ENCODE measurements at places on chromosomes 1 and 21. TPM values are rescaled to one million over a fixed set of nuclear protein-coding genes. Genes with fewer than 3 reads are reported as not detected.
A peak's percentile ranks its signal among the peaks of the same experiment; 100 is the strongest.

Gene SMPDL3B
- 1.9 TPM for total RNA-seq

DNA sequence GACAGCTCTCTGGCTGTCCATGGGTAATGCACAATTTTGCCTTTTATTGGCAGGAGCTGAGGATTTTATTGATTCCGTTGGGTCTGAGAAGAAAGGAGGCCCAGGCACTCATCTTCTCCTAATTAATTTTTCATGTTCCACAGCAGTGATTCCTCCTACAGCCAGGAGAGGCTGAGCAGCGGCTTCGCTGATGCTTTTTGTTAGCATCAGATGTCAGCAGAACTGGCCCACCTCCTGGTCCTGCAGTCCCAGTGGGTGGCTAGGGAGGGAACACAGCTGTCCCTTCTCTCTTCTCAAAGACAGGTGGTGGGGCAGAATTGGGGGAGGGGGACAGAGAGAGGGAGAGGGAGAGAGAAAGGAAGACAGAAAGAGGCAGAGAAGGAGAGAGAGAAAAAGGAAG lies 5.7 kb downstream of the MT1HL1 start:
- DNase-seq: no peak

DNA sequence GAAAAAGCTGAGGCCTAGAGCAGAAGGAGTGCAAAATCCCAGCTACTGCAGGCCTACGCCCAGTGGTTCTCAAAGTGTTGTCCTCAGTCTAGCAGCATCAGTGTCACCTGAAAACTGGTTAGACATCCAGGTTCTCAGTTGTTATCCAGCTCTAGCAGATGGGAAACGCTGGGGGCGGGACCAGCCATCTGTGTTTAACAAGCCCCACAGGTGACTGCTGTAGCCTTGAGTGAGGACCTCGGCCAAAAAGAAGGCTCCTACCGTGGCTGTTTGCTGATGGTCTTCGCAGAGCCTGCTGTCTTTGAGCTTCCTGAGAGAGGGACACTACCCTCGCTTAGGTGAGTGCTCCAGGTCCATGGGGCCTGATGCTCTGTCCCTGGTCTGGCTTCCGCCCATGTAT lies 69.7 kb downstream of the LRRN2 start:
- no peak for DNase-seq

DNA sequence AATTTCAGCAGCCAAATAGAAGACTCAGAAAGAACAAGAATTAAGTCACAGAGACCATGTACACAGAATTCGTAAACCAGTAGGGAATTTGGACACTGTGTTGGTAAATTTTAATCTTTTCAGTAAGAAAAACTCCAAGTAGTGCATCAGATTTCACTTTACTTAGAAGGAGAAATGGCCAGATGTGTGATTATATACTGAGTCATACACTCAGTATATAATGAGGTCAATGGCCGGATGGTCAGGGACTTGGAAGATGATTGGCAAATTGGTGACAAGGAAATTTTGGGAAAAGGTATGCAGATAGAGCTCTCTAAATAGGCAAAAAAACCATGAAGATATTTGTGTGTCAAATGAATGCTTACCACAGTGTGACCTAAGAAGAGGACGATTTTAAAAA lies 399.8 kb upstream of the LRRC7 start:
- no peak for DNase-seq

DNA sequence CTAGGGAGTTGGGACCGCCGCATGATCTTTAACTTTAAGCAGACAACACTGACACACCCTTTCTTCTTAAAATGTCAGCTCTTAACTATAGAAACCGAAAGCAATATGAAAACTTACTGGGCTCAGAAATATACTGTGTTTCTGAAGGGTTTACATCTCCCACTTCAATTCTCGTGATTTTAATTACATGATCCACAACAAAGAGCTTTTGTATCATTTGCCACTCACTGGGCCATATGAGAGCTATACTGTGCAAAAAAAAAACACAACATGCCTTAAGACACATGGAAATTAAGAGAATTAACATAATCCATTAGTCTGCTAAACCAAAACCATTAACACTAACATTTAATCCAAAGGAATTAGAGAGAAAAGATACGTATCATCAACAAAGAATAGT lies 35.0 kb upstream of the RAP1GAP start:
- DNase-seq: no peak

GRCh38 chr1:88021529-88021928 lies 662.5 kb upstream of the PKN2 start:
- no peak for DNase-seq

DNA sequence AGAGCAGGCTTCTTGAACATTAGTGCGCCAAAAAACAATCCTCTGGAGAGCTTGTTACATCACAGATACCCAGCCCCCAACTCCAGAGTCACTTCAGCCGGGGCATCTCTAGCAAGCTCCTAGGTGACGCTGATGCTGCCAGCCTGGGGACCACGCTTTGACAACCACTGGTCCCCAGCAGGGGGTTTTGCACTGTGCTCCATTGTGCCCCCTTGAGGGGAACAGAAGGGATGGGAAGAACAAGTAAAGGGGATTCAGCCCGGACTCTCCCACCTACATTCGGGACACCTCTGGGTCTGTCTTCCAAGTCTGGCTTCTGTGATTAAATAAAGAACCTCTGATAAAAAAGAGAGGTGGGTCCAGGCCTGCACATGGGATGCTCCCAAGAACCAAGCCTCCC lies 60.4 kb downstream of the ATP5PO start:
- DNase-seq: no peak

Gene LCA5L
- not detected for total RNA-seq

DNA sequence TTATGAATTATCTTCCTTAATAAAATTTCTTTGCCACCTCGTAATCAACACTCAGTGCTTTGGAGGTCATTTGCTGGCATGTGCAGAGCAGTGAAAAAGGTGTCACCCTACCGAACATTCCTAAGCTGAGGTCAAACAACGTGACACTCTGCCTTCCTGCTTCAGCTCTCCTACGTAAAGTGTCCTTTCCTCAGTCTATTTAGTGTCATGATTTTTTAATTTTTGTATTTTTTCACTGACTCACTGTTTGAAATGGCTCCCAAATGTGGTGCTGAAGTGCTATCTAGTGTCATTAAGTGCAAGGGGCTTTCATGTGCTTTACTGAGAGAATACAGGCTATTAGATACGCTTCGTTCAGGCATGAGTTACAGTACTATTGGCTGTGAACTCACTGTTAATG lies 37.0 kb upstream of the ITPKB start:
- DNase-seq: no peak

GRCh38 chr1:244409701-244410100 lies 42.0 kb downstream of the ADSS2 start:
- DNase-seq: peak; percentile 55

GRCh38 chr1:203564024-203564423 lies 62.6 kb upstream of the ATP2B4 start:
- DNase-seq: no peak

Gene ERICH3
- total RNA-seq: not detected

DNA sequence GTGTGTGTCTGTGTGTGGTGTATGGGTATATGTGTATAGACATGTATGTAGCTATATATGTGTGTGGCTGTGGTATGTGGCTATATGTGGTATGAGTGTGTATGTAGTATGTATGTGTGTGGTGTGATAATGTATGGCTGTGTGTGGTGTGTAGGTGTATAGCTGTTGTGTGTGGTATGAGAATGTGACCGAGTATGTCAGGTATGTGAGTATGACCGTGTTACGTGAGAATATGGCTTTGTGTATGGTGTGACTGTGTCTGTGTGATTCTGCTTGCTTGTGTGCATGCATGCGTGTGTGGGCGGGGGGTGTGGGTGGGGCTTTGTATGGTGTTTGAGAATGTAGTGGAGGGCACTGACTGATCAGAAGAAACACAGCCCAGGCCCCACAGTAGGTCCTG lies 3.5 kb downstream of the ZNF691 start:
- no peak for DNase-seq

Gene TMCC2
- total RNA-seq: 2.4 TPM

- no peak for DNase-seq
These were observed 1337.8 kb downstream of the AMY1C start for GRCh38 chr1:105087506-105087905.

Gene PIK3R3
- 27.0 TPM for total RNA-seq

Gene PIGR
- total RNA-seq: 4.7 TPM

Gene SELENBP1
- total RNA-seq: 0.41 TPM

DNA sequence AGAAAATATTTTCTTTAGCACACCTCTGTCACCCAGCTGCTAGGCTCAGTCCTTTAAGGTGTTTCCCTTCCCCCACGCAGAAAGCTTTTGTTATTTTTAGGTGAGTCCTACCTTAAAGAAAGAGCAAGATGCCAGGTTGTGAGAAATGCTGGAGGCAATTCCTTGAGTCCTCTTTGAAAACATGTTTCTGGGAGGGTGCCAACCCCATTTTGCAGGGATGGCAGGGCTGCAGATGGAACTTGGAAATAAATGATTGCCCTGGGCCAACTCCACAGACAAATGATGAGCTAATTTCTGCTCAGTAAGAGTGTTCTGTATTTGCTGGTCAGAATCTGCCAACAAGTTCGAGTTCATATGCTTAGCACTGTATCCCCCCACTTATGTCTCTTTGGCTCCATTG lies 119.2 kb upstream of the RAB3GAP2 start:
- no peak for DNase-seq

GRCh38 chr1:62882201-62883104 lies 98.5 kb downstream of the ATG4C start:
- no peak for DNase-seq

- DNase-seq: no peak
These were observed 26.6 kb downstream of the TENT5C start for GRCh38 chr1:117632269-117633067.

DNA sequence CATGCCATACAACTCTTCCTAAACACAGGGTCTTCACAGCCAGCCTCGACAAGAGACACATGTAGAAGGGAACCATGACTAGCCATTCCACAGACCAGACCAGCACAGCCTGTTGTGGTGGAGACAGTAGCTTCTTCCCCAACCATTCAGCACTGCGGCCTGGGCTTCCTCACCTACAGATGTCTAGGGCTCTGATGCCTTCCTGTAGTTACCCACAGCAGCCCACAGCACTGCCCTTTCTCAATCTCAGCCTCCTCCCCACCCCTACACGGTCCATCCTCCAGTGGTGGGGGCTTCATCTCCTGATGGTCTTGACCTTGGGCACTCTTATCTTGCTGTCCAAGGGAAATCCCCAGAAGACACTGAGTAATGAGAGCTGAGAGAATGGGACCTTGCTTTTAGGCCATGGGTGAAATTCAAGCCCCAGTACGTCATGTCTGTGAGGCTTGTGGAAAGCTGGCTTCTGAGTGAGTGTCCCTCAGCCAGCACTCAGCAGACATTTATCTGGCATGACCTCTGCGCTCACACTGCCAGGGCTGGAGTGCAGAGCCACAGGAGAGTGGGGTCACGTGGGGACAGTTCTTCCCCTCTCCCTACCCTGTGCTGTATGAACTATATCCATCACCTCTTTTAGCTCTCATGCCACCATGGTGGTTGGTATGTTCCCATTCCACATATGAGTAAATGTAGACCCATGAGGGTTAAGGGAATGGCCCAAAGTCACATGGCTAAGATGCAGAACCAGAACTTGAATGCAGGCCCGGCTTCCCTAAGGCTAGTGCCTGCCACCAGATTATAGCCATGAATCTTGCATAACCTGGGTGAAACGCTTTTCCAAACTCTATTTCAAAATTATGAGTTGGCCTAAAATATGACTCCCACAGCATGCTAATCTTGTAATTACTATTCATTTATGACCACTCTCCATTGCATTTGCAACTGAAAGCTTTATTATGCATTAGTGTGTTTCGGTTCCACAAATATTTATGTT lies 104.7 kb downstream of the HIVEP3 start:
- DNase-seq: no peak

Gene FAM229A
- 5.1 TPM for total RNA-seq

Gene TEDDM1
- not detected for total RNA-seq

DNA sequence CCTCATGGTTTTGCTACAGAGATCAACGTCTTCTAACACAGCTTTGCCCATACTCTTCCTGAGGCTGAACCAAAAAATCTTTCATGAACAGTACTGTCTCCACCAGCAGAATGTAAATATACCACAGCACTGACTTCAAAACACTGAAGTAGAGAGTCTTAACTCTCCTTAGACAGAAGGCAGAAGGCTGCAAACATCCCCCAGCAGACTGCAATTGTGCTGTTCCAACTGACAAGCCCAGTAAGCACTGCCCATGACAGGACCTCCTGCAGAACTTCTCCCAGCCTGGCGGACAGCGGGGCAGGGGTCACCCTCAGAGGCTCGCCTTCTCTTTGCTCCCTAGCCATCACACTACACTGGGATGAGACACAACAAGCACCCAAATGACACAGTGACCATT lies 218.7 kb downstream of the RERE start:
- DNase-seq: no peak

Gene C1orf116
- total RNA-seq: 0.08 TPM

Gene SLC9C2
- total RNA-seq: not detected

DNA sequence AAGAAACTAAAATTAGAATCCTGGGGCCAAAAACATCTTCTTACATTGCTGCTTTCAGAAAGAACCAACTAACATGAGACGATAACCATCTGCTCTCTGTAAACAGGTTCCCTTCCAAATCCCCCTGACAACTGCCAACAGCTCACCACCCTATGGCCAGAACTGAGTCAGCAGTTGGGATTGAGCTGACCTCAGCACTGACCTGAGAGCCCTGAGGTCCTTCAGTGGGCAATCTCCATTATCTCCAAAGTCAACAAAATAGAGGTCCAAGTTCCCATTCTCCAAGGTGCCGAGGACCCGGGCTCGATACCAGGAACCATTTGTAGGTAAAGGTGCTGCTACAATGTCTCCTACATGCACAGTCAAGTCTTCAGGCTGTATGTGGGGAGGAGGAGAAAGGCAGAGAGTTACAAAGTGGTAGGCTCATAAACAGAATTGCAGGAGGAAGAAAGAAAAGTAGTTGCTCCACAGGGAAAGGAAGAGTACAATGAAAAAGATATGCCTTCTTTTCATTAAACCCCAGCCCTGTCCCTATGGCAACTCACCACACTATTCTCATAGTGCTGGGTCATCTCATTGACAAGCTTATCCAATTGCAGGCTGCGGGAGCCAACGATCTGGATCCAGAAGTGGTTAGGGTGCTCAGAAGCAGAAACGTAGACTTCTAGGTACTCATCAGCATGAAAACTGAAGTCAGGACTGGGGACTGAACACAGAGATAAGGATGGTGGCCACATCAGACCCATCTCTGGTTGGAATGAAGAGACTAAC lies 12.8 kb upstream of the MRPL9 start:
- no peak for DNase-seq

DNA sequence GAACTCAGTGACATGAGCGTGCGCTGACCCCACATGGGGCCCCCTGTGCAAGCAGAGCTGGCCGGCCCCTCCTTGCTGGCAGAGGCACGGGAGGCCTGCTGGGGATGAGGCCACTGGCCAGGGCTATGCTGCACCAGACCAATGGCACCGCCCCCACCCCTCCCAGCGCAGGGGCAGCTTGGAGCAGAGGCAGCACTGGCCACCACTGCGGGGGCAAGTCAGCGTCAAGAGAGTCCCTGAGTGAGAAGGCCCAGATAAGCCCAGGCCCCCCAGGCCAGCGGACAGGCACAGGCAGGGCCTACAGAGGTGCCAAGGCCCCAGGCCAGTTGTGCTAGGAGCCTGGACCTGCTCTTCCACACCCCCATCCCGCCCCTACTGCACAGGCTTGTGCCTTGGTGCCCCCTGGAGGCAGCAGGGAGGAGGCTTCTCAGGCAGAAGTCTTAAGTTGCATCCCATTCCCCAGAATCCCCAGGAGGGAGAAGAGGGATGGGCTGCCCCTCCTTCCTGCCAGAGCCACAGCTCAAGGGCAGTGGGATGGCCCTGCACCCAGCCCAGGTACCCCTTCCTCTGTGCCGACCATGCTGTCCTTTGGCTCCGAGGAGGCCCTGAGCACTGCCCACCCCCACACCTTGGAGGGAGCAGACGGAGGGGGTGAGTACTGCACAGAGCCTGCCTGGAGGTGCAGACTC lies 35.8 kb downstream of the EPHX1 start:
- DNase-seq: no peak

All from GM12878 (cell line).